ENCODE measurements at places on chromosomes 1 and 21.

GRCh38 chr1:184965944-184966860 lies 8.1 kb downstream of the NIBAN1 start:
- no peak for DNase-seq

GRCh38 chr1:236948381-236948780 lies 55.9 kb downstream of the MT1HL1 start:
- no peak for DNase-seq

GRCh38 chr1:31640964-31641363 lies 3.7 kb downstream of the PEF1 start:
- DNase-seq, result no peak

DNA sequence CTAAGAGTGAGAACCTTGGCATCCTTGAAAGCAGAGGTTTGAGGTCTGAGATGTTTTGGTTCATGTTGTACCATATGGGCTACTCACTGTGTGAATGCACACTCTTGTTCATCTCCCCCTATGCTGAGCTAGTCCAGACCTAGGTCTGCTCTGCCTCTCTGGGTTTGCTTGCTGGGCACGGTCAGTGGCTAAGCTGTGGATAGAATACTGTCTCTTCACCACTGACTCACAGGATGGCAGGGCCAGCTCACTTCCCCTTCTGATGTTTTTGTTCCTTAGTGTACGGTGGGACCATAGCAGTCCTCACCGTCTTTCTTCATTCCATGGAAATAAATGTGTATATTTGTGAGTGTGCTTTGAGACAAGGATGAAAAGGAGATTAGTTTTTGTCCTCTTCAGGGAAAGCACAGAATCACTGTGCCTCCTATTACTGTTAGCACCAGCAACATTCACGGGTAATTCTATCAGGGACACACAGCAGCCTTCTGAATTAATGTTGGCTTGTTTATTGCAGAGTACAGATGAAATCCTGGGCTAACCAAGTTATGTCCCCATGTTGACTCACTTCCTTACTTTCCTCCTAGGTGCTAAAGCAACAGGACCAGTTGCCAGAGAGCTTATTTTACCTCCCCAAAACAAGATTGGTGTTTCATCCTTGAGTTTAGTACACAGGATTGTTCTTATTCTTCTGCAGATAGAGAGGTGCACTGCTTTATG lies 56.9 kb upstream of the IVNS1ABP start:
- DNase-seq, result peak; percentile 9

DNA sequence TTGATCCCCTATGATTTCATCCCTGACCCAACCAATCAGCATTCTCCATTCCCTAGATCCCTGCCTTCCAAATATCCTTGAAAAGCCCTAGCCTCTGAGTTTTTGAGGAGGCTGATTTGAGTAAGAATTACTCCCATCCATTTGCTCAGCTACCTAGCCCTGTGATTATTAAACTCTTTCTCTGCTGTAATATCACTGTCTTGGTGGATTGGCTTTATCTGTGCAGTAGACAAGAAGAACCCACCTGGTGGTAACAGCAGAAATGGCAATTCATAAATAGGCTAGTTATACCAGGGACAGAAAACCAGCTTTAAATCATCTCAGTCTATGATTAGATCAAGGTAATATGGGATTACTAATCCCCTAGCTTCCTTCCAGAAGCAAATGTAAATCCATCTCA lies 13.0 kb downstream of the IL20 start:
- no peak for DNase-seq

- no peak for DNase-seq
These were observed 561.8 kb downstream of the KIF26B start for GRCh38 chr1:245716561-245716960.

- DNase-seq, result no peak
These were observed 1148.5 kb downstream of the PLA2G4A start for GRCh38 chr1:187977298-187977697.

GRCh38 chr21:17343055-17343454 lies 169.8 kb upstream of the CXADR start:
- DNase-seq, result no peak

- no peak for DNase-seq
These were observed 10.5 kb downstream of the MAEL start for GRCh38 chr1:166999500-167000055.

DNA sequence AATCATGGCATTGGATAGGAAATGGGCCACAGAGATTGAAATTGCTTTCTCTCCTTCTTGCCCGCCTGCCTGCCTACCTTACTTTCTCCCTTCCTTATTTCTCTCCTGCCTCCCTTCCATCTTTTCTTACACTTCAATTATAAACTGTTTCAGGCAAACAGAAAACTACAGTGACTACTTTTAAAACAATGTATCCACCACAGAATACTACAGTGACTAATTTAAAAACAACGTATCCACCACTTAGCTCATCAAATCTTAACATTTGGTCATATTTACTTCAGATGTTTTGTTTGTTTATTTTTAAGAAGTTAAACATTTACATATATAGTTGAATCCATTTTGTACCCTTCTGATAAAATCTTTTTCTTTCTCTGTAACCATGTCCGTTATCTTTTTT lies 54.4 kb downstream of the SNRPE start:
- DNase-seq, result no peak

GRCh38 chr21:31901315-31901714 lies 28.5 kb downstream of the HUNK start:
- DNase-seq, result no peak

- no peak for DNase-seq
These were observed 16.2 kb upstream of the CAPN9 start for GRCh38 chr1:230730977-230731376.

GRCh38 chr1:22208268-22208972 lies 65.5 kb upstream of the WNT4 start:
- no peak for DNase-seq

DNA sequence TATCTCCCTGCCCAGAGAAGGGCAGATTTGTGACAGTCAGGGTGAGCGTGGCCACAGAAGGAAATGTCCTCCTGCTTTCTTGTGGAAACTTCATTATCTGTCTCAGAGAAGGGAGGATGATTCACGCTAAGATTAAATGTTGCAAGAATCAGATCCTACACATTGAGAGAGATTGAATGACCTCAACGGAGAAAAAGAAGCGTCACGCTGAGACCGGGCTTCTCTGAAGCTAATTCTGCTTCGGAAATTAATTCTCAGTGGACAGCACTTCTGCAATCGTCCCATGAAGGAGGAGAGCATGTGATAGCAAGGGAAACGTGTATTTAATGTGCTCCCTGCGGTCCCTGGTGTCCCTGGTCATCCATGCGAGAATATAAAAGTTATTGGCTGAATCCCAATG lies 19.8 kb upstream of the C1orf21 start:
- DNase-seq, result no peak

DNA sequence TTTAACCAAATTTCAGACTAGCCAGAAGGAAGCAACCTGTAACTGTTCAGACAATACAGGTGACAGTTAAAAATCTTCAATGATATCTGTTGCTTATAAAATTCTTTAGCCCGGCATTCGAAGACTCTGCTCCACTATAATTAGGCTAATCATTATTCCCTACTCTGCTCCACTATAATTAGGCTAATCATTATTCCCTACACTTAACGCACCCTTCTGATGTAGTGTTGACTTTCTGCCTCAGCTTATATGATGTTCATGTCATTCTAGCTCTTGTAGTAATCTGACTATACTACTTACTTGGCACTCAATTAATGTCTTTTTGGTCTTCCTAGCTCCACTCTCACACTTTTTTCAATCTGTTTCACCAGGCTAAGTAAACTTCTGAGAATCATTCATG lies 13.3 kb downstream of the TESK2 start:
- DNase-seq, result no peak

DNA sequence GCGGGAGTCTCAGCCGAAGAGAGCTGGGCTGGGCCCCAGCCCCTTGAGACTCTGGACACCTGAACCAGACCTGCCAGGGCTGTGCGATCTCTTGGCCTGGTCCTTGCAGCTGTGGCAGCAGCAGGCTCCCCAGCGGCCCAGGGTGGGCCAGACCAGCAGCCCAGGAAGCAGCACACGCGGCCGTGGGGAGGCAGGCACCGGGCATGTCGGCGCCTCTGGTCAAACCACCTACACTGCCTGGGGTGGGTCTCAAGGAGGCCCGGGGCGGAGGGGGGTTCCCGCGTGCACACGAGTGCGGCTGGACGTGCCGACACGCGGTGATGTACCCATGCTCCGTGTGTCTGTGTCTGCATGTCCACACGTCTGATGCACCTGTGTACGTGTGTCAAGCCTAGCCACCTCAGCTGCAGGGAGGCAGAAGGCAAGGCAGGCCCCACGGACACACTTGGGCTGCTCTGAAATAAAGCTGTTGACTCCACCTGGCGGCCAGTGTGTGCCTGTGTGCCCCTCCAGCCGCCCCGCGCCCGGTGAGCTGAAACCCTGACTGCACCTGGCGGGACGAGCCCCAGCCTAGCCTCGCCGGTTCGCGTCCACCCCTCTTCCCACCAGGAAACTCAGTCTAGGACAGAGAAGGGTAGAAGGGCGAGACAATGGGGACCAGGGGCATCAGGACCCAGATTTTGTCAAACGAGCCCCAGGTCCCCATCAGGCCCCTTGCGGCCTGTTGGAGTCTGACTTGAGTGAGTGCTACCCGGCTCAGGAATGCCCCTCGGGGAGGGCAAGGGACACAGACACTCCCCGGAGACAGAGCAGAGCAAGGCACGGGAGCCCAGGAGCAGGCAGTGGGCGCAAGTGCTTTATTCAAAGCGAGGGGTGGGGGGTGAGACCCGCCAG lies 11.6 kb downstream of the SCNN1D start:
- peak; percentile 62 for DNase-seq

GRCh38 chr1:182050481-182051448 lies 10.7 kb downstream of the ZNF648 start:
- DNase-seq, result no peak

- no peak for DNase-seq
These were observed 11.3 kb downstream of the BTG2 start for GRCh38 chr1:203316626-203317093.

DNA sequence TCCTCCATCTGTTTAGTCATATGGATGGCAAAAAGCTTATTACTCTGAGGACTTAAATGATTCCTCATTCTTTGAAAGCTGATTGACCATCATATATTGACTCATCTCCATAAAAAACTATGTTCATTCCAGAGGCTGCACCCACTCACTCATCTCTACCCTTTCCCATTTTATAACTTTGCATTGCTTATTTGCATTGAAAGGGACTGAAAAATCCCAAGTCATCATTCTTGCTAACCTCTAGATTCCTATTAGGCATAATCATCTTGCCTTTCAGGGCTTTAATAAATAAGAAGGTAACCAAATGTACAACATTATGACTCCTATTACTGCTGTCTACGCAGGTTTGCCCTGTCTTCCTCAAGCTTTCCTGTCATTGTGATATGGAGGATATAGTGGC lies 1180.3 kb upstream of the B3GALT2 start:
- DNase-seq, result no peak

- no peak for DNase-seq
These were observed 72.7 kb downstream of the BACH1 start for GRCh38 chr21:29371464-29371863.

DNA sequence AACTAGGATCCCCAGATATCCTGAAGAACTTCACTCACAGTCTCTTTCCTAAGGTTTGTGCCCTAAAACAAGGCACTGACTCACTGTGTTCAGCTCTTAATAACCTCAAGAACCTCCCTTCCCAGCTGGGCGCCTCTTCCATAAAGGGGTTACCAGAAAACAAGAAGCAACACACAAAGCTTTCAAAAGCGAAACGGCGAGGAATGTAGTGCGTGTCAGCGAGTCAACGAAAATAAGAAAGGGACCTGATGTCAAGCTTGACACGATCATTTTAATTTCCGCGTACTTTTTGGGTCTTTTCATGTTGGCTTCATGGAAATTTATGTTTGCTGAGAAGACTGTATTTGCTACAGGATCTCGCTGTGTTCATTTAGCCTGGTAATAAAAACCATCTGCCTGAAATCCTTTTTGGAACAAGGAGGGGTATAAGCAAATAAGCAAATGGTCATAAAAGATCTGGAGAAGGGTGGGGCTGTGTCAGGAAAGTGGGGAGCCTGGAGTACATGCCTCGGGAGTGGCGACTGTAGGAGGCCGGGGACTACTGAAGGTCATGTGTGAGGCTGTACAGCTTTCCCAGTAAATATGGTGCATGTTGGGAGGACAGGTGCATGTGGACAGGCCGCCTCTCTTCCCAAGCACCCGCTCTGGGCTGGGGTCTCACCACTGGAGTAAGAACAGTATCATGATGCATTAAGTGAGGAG lies 11.4 kb upstream of the CLDN14 start:
- DNase-seq, result no peak

GRCh38 chr1:232901255-232901654 lies 49.2 kb upstream of the NTPCR start:
- no peak for DNase-seq

GRCh38 chr1:68293122-68293521 lies 60.8 kb upstream of the WLS start:
- no peak for DNase-seq

GRCh38 chr1:228415221-228415620 lies 1.4 kb downstream of the TRIM17 start:
- DNase-seq, result no peak

DNA sequence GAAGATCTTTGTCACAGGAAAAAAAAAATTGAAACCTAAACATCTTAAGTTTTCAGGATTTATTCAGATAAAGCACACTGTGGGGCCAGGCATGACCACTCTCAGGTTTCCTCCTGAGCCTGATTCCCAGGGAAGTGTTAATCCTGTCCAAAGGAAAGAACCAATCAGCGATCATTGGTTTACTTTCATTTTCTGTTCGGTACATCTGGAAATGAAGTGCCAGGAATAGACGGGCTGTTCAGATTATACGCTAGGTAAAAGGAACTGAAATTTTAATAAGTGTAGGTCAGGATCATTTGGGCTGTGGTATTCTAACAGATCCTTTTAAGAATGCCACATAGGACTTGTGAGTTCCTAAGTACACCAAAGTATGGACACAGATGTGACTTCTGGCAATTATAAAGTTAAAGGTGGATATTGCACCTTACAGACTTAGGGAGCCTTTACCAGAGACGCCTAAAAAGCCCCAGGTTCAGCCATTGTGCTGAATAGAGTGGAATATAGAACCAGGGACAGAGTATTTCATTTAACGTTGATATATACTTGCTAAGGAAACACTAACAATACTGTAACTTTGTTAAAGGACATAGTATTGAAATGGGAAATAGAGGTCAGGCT lies 9.3 kb upstream of the CACYBP start:
- peak; percentile 38 for DNase-seq

DNA sequence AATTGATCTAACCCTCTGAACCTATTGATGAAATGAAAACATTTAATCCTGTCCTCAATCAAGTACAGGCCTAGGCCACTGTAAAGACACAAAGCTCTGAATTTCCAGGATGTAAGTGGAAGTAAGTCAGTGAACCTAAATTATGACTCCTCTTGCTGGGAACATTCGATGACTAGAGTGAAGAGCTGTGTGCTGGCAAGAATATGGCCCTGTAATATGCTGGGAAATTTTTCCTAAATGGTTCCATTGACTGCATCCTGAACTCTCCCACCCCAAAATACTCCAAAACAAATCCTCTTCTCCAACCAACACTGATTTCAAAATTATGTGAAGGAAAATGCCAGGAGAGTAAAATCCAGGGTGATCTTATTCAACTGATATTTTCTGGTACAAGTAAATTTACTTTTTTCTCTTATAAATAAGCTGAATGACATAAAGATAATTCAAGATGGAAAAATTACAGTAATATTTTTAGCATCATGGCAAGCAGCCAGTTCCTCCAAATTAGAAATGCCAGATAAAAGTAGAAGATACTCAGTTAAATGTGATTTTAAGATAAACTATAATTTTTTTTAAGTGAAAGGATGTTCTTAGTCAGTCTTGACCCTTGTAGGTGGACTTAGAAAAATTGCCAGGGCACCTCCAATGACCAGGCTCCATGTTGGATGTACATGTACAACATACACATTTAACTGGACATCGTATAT lies 269.4 kb downstream of the PTGER3 start:
- DNase-seq, result no peak
